ENCODE measurements at places on chromosomes 5 and 9. TPM values are rescaled to one million over a fixed set of nuclear protein-coding genes. Genes with fewer than 3 reads are reported as not detected.

DNA sequence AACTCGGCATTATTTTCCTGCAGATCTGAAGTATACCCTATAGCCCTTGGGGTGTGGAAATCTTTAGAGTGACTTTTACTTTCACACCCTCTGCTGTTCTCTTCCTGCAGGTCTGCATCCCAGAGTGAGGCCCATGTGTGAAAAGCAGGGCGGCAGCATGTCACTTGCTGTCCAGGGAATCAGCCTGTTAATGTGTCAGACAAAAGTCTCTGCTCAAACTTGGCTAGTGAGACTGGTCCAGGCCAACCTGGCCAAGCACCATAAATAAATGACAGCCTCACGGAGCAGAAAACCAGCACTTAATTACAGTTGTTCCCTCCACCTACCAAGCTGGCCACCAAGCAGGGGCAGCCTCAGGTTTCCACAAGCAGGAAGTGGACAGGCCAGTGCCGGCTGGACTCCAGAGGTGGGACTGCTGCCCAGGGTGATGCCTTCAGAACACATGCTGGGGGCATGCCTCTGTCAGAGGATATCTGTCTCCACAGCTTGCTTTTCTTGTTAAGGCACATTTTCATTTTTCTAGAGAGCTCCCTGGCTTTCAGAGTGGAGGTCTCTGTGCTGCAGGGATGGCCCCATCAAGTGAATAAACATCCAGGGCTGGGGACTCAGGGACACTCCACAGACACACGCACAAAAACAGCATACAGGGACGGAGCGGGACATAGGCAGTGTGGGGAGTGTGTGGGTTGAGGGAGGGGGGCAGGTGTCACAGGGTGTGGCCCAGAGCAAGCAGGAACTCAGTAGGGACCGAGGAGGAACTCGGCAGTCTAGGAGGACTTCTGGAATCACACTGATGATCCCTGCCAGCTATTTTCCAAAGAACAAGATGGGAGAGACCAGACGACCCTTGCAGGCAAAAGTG lies 243.8 kb upstream of the IRX1 start:
- no peaks in the 10 kb centered on the region for H3K4me1 ChIP-seq
- H3K4me3 ChIP-seq, result no peak overlapping the region
- DNase-seq, result no peak
- no peak overlapping the region for H3K27ac ChIP-seq
- H3K36me3 ChIP-seq, result no peaks in the 10 kb centered on the region

The NR5A1 gene
- total RNA-seq, result not detected

The PCSK5 gene
- total RNA-seq, result 2.8 TPM

DNA sequence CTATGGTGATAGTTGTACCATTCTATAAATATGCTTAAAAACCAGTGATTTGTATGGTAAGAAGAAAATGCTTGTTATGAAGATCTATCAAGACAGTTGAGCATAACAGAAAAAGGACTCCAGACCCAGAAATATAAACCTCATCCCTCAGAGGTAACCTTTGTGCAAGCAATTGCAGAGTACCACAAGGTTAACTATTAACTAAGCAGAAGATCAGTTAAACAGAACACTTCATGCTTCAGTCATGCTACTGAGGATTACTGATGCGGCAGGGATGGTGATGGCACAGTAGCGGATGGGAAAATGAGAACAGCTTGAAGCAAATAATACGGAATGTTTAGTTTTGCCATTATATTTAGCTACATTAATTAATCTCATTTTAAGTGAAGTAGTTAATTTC lies 45.5 kb downstream of the IARS1 start:
- H3K27ac ChIP-seq, result peak overlapping the region; percentile 74
- H3K27me3 ChIP-seq, result no peaks in the 10 kb centered on the region
- H3K36me3 ChIP-seq, result peaks cover 58% of the 10 kb centered on the region

DNA sequence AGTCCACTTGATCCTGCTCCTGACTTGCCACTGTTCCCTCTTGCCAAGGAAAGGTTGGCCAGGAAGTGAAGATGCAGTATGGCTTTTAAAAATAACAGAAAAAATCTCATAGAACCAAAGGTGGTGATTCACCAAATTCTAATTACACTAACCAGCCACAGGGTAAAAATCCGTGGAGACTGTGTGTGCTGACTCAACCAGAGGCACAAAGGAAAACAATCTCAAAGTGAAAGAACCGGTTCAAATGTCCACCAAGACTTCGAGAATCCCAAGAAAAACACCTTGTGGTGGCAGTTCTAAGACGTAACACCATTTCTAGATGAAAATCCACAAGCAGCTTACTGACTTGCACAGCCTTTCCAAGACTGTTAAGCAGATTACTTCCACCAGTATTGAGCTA lies 279.1 kb downstream of the TLE1 start:
- DNase-seq, result peak; percentile 91
- no peaks in the 10 kb centered on the region for H3K27me3 ChIP-seq
- no peak overlapping the region for H3K27ac ChIP-seq
- H3K36me3 ChIP-seq, result no peaks in the 10 kb centered on the region
- H3K4me3 ChIP-seq, result peak overlapping the region; percentile 57

- no peaks in the 10 kb centered on the region for H3K27me3 ChIP-seq
- no peak for DNase-seq
- H3K27ac ChIP-seq, result no peak overlapping the region
- H3K4me3 ChIP-seq, result no peak overlapping the region
These were observed 31.1 kb downstream of the SV2C start for GRCh38 chr5:76114179-76114851.

The SH3PXD2B gene
- 8.2 TPM for total RNA-seq

- H3K4me3 ChIP-seq, result no peak overlapping the region
- no peak for DNase-seq
- no peaks in the 10 kb centered on the region for H3K27me3 ChIP-seq
- no peaks in the 10 kb centered on the region for H3K36me3 ChIP-seq
- peak overlapping the region; percentile 40 for H3K27ac ChIP-seq
These were observed 5.7 kb upstream of the TRAF1 start for GRCh38 chr9:120932086-120932823.

- peaks cover 6% of the 10 kb centered on the region for H3K4me1 ChIP-seq
- no peak for DNase-seq
These were observed 30.9 kb downstream of the KCTD16 start for GRCh38 chr5:144201588-144201987.

DNA sequence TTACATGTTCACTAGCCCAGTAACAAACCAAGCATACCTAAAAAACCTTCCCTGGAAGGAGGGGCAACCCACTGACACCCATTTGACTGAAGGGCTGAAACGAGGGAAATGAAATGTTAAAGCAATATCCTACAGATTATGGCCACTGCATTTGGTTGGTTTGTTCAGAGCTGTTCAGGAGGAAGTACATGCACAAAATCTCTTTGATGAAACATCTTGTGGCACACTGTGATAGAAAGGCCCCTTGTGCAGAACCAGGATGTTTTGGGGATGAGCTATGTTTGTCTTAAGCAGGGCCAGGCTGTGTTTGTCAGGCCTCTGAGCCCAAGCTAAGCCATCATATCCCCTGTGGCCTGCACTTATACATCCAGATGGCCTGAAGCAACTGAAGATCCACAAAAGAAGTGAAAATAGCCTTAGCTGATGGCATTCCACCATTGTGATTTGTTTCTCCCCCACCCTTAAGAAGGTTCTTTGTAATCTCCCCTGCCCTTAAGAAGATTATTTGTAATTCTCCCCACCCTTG lies 467.3 kb upstream of the PIK3R1 start:
- DNase-seq, result no peak
- H3K4me1 ChIP-seq, result no peaks in the 10 kb centered on the region
- H3K36me3 ChIP-seq, result no peaks in the 10 kb centered on the region
- H3K4me3 ChIP-seq, result no peak overlapping the region
- H3K27ac ChIP-seq, result no peak overlapping the region

The PCDHA12 gene
- not detected for total RNA-seq

DNA sequence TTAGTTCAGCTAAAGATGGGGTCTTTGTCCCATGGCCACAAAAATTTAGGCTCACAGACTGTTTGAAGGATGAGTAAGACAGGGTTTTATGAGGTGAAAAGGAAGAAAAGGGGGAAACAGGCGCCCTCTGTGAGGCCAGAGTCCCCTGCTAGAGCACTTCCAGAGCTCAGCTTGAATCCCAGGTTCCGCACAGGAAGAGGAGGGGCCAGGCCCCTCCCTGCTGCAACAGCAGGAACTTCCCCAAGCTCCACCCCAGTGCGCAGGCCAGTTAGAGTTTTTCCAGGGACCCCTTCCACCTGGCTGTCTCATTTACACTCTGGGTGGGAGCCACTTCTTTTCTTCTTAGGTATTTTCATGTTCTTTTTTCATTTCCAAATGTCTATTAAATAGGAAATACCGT lies 480.8 kb downstream of the PSAT1 start:
- H3K4me1 ChIP-seq, result 0 out of 2 replicates have a peak, but pooled peaks cover 1% of the 10 kb centered on the region
- H3K36me3 ChIP-seq, result no peaks in the 10 kb centered on the region
- DNase-seq, result no peak
- no peak overlapping the region for H3K27ac ChIP-seq
- no peak overlapping the region for H3K4me3 ChIP-seq

The LEAP2 gene
- total RNA-seq, result under 0.01 TPM

The KLHL9 gene
- total RNA-seq, result 46.4 TPM

DNA sequence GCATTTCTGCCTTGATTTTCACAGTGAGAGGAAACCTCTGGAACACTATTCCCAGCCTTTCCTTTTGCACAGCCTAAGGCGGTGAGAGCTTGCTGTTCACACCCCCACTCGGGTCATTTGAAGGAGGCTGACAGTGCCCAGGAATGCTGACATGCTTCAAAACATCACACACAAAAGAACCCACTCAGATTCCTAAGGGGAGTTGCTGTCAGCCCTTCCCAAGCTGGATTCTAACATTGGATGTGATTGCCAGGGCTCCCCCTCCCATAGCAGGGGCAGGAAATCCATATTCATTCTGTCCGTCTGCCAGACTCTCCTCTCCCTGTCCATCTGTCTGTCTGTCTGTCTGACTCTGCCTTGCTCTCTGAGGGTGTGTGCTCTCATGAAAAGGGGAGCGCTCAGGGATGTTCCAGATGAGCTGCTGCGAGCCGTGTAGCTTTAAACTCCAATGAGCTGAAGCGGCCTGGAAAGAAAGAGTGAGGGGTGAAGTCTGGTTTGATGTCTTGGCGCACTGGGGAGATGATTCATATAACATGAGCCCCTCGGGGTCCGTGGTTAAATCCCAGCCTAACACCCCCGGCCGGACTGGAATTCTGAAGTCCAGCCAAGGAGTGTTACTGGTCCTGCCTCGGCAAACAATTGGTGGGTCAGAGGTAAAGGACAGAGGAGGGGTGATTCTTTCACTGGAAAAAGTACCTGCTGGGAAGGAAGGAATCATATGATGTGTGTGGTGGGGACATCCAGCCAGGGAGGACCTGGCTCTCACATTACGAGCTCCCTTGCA lies 517.0 kb downstream of the CCDC171 start:
- H3K27me3 ChIP-seq, result no peaks in the 10 kb centered on the region
- no peak overlapping the region for H3K4me3 ChIP-seq
- peak; percentile 67 for DNase-seq
- no peak overlapping the region for H3K27ac ChIP-seq
- no peaks in the 10 kb centered on the region for H3K36me3 ChIP-seq

DNA sequence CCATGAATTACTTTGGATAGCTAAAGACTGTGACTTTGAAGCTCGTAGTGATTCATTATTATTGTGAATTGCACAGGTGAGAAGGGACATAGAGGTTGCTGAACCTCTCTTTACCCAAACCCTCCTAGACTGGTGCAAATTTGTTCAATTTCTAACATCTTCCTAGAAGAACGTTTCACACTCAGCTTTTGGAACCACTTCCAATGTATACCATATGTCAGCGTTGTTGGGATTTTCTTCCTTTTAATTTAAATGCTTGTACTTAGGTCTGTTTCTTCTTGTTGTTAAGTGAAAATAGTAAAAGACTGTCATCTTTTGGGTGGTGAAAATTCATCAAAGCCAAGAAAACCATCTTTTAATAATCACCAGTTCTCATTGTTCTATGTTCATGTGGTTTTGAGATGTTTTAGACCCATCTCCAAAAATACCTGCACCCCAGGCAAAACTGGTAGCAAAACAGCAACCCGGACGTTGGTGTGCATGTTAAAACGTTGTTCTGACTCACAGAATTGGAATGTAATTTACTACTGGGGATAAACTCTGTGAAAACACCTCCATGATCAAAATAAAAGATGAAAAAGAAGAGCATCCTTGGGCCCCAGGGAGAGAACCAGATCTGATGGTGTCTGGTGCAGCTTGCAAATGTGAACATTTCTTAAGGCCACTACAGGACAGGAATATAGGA lies 238.3 kb downstream of the NPR3 start:
- no peak overlapping the region for H3K4me3 ChIP-seq
- H3K27ac ChIP-seq, result no peak overlapping the region
- DNase-seq, result no peak
- no peaks in the 10 kb centered on the region for H3K36me3 ChIP-seq

- H3K27ac ChIP-seq, result no peak overlapping the region
- H3K27me3 ChIP-seq, result no peaks in the 10 kb centered on the region
These were observed 27.9 kb upstream of the CDKN2B start for GRCh38 chr9:22036866-22037626.

- H3K27ac ChIP-seq, result no peak overlapping the region
- H3K27me3 ChIP-seq, result peaks cover 47% of the 10 kb centered on the region
- H3K4me1 ChIP-seq, result peaks cover 6% of the 10 kb centered on the region
- H3K36me3 ChIP-seq, result no peaks in the 10 kb centered on the region
- DNase-seq, result no peak
- H3K4me3 ChIP-seq, result peak overlapping the region; percentile 55
These were observed 369 bp downstream of the OCLN start for GRCh38 chr5:69492923-69493395.

The CCIN gene
- total RNA-seq, result 1.1 TPM

DNA sequence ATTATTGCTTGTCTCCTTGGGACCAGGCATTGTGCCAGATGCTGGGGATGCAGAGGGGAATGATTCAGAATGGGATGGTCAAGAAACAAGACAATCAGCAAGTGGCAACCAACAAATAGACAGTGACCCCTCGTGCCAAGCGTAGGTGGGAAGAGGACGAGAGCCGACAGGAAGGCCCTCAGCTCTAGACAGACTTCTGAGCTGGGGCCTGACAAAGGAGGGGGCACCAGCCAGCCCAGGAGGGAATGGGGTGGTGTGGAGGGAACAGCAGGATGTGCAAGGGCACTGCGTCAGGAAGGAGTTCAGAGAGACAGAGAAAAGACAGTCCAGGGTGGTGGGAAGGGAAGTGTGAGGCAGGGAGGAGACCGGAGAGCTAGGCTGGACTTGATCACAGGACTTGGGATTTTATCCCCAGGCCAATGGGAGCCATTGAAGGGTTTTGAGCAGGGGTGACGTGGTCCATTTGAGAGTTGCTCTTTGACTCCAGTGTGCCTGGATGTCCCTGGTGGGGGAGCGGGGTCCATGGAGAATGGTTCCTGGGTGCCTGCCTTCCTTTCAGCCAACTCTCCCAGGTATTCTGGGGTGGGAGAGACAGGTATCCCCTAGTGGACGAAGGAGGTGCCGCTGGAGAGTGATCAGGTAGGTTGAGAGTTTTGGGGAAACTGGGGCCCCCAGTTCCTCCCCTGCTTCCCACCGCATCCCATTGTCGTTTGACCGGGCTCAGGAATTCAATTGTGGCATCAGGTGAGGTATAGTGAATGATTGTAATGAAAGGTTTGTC lies 79.3 kb upstream of the ZNF618 start:
- H3K27ac ChIP-seq, result no peak overlapping the region
- H3K4me1 ChIP-seq, result no peaks in the 10 kb centered on the region
- no peak for DNase-seq
- H3K36me3 ChIP-seq, result no peaks in the 10 kb centered on the region

- H3K4me1 ChIP-seq, result no peaks in the 10 kb centered on the region
- H3K27ac ChIP-seq, result no peak overlapping the region
- H3K4me3 ChIP-seq, result no peak overlapping the region
- H3K36me3 ChIP-seq, result no peaks in the 10 kb centered on the region
These were observed 28.7 kb downstream of the CCT5 start for GRCh38 chr5:10278658-10279279.

All from IMR-90 (cell line).